Natural killer cell treated with Interleukin-12 subunit alpha and Interleukin-12 subunit beta and Interleukin-15 and Interleukin-18, amount 100 ng/mL, for 72 hours (primary cell): ENCODE measurements at places on chromosomes 1 and 21.

- no peak for DNase-seq
Observed at GRCh38 chr1:83882906-83883305, 116.0 kb downstream of the TTLL7 start.

DNA sequence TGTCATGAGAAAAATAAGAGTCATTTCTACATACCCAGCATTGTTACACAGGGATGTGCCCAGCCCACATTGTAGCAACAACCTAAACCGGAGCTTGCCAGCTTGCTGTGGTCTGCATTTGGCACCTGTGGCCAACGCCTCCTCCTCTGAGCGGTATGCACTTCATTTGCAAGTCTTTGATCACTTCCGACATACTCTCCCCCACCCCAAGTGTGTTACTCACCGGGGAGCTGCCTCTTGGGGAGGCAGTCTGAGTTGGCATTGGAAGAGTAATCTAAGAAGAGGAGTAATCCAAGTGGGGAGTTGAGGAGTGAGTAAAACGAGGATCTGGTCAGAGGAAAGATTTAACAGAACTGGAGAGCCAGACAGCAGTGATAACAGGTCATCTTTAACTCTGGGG, 3.8 kb downstream of the BCL9 start:
- DNase-seq, result peak; percentile 83

DNA sequence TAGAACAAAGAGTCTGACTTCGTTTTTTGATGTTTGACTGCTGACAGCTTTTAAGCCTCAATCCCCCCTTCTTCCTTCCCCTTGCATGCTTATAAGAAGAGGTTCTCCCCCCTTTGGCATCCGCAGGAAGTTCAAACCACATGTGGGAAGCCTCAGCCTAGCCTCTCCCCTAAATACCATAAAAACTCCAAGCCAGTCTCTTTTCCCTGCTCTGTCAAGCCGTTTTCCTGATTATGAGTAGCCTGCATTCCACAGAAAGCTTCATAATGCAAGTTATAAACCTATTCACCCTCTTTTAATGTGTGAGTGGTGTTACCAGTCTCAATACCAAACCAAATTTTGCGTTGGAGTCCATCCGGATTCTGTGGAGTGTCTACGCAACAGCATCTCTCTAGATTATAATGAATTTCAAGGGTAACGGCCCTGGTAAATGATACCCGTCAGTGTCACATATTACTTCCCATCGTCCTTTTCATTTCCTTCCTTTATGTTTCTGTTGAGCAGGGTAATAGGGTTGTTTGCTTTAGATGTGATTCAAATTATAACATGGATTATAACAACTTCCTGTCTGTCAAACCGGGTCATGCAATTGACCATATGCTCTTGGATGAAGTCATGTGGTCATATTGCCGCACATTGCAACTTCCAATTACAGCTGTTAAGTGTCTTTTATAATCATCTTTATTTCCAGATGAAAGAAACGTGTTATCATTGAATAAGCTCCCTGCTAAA, 717.5 kb downstream of the RWDD3 start:
- DNase-seq, result no peak

DNA sequence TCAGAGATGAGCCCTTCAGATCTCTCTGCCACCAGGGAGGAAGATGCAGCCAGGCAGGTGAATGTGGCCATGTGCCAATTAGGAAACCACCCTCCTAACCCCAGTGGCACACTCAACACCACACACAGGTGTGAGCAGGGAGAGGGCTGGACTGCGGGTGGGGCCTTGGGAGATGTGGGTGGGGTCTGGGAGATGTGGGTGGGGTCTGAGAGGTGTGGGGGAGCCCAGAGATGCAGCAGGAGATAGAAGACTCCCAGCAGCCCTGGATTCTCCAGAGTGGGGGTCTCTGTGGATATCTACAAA, 43.2 kb upstream of the COL6A1 start:
- DNase-seq, result no peak

DNA sequence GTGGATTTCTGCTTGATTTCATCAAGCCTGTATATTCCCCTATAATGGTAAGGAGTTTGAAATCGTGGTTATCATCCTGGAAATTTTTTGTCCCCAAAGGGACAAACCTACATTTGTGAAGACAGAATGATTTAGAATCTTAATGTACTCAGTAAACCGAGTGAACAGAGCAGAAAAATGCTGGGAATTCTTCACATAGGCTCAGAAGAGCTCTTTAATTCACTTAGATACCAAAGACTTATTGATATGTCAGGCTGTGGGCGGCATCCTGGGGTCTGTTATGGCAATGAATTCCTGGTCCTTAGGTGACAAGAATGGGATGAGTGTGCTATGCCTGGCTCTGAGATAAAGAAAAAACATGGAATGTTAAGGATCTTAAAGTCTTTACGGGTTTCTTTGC, 74.9 kb downstream of the ROR1 start:
- no peak for DNase-seq

- no peak for DNase-seq
Observed at GRCh38 chr1:161773791-161774190, 7.7 kb downstream of the ATF6 start.

DNA sequence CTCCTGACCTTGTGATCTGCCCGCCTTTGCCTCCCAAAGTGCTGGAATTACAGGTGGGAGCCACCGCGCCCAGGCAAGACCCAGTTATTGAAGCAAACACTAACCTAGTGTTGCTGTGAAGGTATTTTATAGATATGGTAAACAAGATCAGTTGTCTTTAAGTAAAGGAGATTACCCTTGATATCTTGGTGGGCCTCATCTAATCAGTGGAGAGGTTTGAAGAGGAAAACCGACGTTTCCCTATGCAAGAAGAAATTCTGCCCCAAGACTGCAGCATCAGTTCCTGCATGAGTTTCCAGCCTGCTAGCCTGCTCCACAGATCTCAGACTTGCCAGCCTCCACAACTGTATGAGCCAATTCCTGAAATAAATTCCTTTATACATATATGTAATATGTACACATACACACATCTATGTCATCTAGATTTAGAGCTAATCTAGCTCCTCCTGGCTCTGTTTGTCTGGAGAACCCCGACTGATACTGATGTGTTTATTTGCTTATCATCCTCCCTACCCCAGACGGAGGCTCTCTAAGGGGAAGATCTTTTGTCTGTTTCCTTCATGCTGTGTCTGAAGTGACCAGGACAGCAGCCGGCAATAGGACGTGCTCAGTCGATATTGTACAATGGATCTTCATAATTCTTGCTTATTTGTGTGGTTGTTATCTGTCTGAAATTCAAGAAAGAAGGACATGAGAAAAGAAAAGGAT, 90.9 kb downstream of the IER5 start:
- no peak for DNase-seq

GRCh38 chr1:83756984-83757717, 241.8 kb downstream of the TTLL7 start:
- DNase-seq, result no peak

DNA sequence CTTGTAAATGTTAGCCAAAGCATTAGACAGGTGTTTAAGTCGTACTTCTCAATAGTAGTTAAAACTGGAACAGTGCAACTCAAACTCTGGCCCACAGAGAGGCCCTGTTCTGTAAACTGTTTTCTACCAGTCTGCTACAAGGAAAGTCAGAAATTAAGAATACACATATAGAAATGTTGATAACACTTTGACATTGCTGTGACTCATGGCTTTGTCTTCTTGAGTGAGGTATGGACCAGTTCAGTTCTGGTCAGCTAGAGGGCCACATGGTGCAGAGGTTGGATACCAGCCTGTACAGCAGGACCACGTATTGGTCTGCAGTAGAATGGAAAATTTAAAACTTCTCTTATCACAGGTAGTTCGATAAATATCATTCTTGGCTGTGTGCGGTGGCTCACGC, 22.3 kb downstream of the ZBTB8B start:
- no peak for DNase-seq

DNA sequence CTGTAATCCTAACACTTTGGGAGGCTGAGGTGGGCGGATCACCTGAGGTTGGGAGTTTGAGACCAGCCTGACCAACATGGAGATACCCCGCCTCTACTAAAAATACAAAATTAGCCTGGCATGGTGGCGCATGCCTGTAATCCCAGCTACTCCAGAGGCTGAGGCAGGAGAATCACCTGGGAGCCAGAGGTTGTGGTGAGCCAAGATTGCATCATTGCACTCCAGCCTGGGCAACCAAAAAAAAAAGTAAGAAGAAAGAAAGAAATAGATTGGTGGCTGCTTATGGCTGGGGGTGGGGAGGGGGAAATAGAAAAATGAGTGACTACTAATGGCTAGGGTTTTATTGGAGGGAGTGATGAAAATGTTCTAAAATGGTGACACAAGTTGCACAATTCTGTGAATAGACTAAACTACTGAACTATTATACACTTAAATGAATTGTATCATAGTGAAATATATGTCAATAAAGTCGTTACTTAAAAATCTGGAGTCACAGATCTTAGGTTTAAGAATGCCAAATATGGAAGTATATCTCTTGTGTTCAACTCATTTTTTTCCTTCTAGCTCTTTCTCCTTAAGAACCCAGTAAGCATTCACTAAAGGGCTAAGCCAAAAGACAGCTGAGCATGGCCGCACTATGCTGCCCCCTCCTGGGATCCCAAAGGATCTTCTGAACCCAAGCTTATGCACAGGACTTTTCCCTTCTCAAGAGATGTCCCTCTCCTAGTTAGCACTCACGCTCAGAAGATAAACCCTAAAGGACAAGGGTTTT, 3.2 kb upstream of the NPL start:
- DNase-seq, result no peak

- no peak for DNase-seq
Observed at GRCh38 chr1:197471248-197471985, 203.4 kb downstream of the CRB1 start.

GRCh38 chr21:44940116-44940631, 345 bp downstream of the SLX9 start:
- DNase-seq, result peak; percentile 58

- DNase-seq, result no peak
Observed at GRCh38 chr1:20073256-20073655, 3.3 kb downstream of the PLA2G5 start.

DNA sequence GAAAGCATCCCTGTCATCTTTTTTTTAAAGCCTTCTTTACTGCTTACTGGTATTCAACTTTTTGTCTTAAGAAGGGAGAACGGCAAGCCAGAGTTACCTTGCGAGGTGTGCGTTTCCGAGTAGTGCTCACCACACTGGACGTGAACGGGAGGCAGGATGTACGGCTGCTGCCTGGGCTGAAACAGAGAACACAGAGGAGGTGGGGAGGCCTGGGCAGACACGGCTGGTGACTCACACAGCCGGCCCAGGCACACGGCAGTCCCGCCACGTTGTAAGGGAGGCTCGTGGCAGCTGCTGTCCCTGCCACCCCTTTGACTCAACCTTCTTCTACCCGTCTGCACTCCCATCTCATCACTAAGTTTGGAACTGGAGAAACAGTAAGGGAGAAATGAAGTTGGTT, 105.8 kb downstream of the SMYD2 start:
- DNase-seq, result no peak

DNA sequence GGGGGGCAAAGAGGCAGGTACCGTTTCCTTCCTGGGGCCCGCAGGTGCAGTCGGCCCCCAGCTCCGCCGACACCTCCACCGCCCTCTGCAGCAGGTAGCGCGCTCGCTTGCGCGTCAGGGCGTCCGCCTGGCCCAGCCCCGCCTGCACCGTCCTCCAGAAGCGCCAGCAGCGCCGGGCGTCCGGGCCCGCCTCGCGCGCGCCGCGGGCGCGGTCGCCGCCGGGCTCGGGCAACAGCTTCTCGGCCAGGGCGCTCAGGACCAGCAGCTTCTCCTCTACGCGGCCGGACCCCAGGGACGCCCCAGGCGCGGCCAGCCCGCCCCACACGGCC, 863 bp downstream of the TARBP1 start:
- DNase-seq, result peak; percentile 78

DNA sequence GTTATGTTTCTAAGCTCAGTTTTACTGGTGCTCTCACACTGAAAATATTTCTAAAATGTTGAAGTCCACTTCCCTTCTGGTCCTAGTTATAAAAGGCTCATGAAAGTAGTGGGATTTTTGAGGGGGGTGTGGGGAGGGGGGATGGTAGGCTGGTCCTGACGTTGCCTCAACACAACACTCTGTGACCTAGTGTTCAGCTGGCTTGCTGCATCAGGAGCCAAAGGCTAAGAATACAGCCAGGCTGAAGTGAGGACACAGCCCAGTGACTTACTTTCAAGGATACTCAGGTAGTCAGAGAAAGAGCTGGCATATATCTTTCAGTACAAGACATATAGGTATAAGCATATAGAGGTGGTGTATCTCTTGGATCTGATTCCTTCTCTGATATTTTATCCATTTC, 151.9 kb upstream of the C8B start:
- DNase-seq, result no peak

DNA sequence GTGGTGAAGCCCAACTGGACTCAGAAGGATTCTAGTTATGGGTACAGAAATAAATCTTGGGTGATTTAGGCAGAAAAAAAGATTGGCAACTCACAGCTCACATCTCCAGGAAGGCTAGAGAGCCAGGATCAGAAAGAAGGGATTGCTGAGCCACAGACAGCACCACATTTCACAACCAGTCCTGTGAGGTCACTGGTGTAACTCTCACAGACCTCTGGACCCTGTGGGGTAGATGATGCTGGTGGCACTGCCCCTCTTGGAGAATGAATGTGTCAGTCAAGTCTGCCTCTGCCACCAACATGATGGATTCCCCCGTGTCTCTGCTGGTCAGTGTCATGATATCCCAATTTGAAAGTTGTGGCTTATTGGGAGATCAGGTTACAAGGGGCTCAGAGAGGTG, 70.9 kb upstream of the HMCN1 start:
- DNase-seq, result no peak
